Activated CD4-positive, CD25-positive, alpha-beta regulatory T cell treated with anti-CD3 and anti-CD28 coated beads, Interleukin-2, amount 50 U/mL, for 72 hours (primary cell): ENCODE measurements at places on chromosomes 7 and 10.

DNA sequence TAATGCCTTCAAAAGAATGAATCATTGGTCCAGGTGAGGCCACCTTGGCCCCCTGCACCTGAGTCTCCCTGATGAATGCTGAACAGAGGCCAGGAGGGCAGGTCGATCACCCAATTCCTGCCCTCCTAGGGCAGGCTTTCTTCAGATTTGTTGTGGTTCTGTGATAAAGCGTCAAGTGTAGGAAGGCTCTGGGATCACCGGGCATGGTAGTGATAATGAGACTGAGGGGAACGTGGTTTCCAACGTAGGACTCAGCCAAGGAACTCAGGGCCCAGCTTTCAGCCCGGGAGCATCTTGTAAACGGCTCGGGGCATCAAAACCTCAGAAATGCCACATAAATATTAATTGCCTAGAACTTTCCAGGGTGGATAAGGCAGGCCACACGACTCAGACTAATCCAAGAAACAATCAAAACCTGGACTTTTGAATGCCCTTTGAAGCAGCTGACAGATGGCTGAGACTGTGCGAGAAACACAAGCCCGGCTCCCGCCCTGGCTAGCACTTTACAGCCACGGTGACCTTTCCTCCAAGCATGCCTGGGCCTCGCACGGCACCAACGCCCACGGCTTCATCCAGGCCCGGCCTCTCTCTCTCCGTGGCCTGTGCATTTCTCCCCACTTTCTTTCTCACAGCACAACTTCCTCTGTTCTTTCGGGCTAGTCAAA is 239.3 kb upstream of the GRB10 start:
- no peak for DNase-seq

- no peak for DNase-seq
Observed at GRCh38 chr7:148783801-148784527, 85.3 kb downstream of the CUL1 start.

DNA sequence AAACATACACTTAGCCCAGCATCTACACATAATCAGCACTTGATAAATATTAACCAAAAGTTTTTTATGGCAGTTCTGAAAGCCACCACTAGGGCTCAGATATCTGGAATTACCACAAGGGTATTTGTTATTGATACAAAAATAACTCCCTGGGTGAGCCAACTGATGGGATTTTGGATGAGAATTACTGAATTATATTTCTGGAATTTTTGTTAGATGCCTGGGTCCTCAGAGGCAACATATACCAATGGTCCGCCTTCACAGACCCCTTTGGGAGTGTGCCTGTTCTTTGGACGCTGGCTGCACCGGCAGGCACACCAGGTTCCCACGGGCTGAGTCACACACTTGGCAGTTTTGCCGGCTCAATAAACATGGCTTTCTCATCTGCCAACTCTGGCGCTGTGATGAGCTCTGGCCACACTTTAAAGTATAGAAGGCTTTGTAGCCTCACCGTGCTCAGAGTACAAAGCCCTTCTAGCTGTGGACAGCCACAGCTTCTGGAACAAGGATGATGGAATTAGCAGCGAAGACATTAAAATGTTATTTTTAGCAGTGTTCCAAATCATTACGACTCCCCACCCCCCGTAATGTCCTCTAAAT is 24.5 kb upstream of the EEPD1 start:
- no peak for DNase-seq

- DNase-seq = no peak
Observed at GRCh38 chr10:63697956-63698786, 177.0 kb downstream of the REEP3 start.
